Occipital lobe (tissue), 3 donors: ENCODE measurements at places on chromosomes 4 and X. TPM values are rescaled to one million over a fixed set of nuclear protein-coding genes. Genes with fewer than 3 reads are reported as not detected.

DNA sequence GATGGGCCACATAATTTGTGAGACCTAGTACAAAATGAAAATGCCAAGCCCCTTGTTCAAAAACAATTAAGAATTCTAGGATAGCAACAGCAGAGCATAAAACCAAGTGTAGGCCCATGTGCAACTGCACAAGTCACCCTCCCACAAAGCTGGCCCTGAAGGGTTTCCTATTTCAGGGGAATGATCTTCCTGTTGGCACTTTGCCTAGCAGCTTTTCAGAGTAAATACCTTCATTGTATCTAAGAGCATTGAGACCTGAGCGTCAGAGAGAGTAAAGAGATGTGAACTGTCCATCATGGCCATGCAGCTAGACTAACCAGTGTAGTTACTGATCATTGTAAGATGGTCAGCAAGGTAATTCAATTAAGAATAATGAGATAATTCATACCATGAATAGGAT is 113.6 kb downstream of the CNKSR2 start:
- no peak for DNase-seq

DNA sequence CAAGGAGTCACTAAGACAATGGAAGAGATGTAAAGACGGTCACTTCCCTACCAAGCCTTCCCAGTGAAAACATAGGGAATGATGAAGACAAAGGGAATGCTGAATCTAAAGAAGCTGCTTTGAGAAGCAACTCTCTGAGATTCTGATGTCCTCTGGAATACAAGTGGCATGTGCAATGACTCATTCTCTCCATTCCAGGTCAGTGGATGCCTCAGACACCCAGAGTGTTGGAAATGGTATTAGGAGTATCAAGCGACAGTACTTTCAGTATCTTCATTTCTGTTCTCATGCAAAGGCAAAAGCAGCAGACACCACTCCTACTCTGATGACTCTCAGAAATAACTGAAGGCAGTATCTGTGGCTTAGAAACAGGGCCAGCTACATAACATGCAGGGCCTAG is 102.6 kb downstream of the FSTL5 start:
- no peak for DNase-seq

DNA sequence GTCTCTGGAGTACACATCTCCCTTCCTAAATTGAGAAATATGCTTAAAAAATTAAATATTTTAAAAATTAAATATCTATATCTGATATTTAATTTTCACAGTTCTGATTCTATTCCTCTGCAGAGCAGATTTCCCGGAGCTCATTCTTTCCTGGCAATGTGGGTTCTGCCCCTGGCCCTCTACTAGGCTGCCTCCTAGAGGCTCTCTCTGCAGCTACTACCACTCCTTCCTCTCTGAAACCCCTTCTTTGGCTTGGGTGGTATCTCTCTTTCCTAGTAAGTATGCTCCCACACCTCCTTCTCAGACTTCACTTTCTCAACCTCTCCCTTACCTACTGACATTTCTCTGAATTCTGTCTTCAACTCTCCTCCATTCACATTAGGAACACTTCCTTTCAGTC is 45.3 kb downstream of the RPGR start:
- DNase-seq = no peak

GRCh38 chr4:104591510-104591911 is 96.8 kb upstream of the CXXC4 start:
- DNase-seq = no peak

- no peak for DNase-seq
Observed at GRCh38 chr4:87950493-87950892, 25.0 kb upstream of the SPP1 start.

GRCh38 chrX:38973322-38973721 is 172.1 kb downstream of the MID1IP1 start:
- no peak for DNase-seq

- no peak for DNase-seq
Observed at GRCh38 chr4:141680060-141680459, 43.7 kb downstream of the IL15 start.

GRCh38 chr4:7771541-7772507 is 167.8 kb downstream of the AFAP1 start:
- DNase-seq = no peak

- no peak for DNase-seq
Observed at GRCh38 chr4:146105464-146105863, 70.1 kb upstream of the LSM6 start.

DNA sequence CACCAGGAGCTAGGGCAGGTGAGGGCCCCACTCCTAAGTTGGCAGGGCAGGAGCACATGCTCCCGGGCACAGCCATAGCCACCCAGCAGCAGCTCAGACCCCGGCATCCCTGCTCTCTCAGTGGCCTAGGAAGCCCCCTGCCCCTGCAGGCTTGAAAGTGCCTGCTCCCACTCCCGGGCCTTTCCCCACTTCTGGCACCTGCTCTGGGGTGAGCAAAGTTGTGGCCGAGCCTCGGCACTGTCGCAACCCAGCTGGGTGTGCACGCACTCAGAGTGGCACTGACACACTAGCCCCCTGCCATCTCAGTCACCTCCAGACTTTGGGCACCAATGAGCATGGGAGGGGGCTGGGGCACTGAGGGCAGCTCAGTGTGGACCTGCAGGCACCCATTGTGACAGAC is 60.8 kb upstream of the CDKN2AIP start:
- DNase-seq = no peak

GRCh38 chr4:11426731-11427120 is 2.0 kb downstream of the HS3ST1 start:
- DNase-seq = no peak

- no peak for DNase-seq
Observed at GRCh38 chrX:96538104-96538725, 146.4 kb upstream of the DIAPH2 start.

DNA sequence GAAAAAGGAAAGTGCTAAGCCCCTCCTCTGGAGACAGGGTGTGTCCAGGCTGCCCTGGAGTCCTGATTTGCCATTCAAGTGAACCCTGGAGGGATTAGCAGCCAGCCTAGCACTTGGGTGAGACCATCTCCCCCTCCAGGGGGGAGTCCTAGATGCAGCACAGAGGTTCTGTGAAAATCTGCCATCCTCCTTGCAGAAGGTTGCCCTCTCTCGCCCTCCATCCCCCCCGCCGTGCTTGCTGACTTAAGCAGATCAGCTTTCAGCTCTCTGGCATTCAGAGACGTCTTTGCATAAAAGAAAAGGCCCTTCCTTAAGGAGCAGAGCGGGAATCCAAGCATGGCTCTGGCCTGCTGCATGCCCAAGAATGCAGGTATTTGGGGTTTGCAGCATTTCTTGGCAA is 102.1 kb upstream of the SCML1 start:
- DNase-seq = no peak

- DNase-seq = no peak
Observed at GRCh38 chr4:183098019-183098722, 886 bp upstream of the WWC2 start.

The PSAPL1 gene
- not detected for total RNA-seq

The GABRG1 gene
- total RNA-seq = 49.9 TPM

The AFF2 gene
- total RNA-seq = 343 TPM
